Activated T-cell treated with anti-CD3 and anti-CD28 coated beads, Interleukin-2, amount 50 U/mL, for 48 hours (primary cell): ENCODE measurements at places on chromosomes 1 and 21.

DNA sequence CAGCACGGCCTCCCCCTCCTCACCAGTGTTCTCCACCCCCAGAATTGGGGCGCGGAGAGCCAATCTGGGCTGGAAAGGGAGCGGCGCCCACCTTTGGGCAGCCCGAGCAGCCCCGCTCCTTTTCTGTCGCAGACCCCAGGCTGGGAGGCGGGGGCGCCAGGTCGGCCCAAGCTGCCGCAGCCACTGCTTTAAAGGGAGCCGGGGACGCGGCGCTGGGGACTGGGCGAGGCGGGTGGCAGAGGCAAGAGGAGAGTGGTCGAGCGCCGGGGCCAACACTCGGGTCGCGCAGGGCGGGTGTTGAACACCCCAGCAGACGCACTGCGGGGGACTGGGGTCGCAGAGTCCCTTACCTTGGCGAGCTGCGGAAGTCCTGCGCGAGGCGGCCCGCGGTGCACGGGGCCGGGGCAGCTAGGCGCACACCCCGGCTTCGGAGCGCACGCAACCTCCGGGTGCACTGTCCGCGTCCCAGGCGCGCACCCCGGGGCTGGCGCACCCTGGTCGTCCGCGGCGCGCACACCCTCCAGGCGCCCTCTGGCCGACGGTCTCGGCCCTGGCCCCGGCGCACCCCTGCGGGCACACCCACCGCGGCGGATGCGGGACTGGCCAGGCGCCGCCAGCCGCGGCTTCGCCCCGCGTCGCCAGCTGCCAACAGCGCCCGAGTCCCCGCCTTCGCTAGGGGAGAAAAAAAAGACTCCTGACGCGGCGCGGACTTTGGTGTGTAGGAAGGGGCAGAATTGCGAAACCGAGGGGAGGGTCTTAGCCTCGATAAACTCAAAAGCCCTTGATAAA, at the start of gene KANK4:
TSS of gene KANK4 (minus strand) at position 679 of the 789 bp plus-strand sequence. CDS start 37,870 bp downstream, outside the sequence.
- no peak for DNase-seq

GRCh38 chr1:226598455-226598849, 49.9 kb downstream of the STUM start:
- DNase-seq: no peak

GRCh38 chr1:197356723-197357533, 88.9 kb downstream of the CRB1 start:
- DNase-seq: peak; percentile 23

- no peak for DNase-seq
Observed at GRCh38 chr21:34930971-34931370, 118.1 kb downstream of the RUNX1 start.

- peak; percentile 36 for DNase-seq
Observed at GRCh38 chr21:36854391-36854790, 112.1 kb downstream of the HLCS start.

DNA sequence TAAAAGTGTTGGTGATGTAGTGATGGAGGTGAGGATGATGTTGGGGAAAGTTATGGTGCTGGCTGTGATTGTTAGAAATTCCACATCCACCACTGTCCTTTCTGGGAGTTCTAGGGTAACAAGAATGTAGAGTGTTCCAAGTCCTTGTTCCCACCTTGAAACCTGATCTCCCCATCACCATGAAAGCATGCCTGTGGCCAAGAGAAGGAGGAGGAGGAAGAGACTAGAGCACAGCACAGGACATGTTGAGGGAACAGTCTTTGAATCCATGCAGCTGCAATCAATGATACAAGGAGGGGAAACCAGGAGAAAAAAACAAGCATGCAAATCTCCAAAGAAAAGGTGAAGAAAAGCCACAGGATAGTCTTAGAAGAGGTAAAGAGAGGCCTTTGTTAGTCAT, 45.9 kb upstream of the ARTN start:
- DNase-seq: no peak

GRCh38 chr1:3155926-3156220, 86.9 kb downstream of the PRDM16 start:
- no peak for DNase-seq

DNA sequence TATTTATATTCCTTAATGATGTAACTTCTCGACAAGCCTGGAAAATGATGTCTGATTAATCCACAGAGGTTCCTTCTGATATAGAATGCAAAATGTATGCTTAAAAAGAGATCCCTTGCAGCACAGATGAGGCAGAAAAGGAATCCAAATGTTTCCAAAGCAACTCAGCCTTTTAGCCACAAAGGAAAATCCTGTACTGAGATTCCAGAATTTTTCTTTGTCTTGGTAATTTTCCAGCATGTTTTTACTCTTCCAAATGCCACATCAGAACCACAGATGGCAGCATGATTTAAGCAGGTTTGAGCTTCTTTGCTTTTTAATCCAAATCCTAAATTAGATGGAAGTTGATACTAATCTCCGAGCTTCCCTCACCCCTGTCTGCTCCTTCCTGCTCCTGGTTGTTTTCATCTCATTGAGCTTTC, 176.4 kb upstream of the PALMD start:
- DNase-seq: no peak

- peak; percentile 46 for DNase-seq
Observed at GRCh38 chr1:67347688-67348472, 40.2 kb downstream of the IL12RB2 start.

- DNase-seq: no peak
Observed at GRCh38 chr1:41840592-41841246, 78.0 kb downstream of the HIVEP3 start.

DNA sequence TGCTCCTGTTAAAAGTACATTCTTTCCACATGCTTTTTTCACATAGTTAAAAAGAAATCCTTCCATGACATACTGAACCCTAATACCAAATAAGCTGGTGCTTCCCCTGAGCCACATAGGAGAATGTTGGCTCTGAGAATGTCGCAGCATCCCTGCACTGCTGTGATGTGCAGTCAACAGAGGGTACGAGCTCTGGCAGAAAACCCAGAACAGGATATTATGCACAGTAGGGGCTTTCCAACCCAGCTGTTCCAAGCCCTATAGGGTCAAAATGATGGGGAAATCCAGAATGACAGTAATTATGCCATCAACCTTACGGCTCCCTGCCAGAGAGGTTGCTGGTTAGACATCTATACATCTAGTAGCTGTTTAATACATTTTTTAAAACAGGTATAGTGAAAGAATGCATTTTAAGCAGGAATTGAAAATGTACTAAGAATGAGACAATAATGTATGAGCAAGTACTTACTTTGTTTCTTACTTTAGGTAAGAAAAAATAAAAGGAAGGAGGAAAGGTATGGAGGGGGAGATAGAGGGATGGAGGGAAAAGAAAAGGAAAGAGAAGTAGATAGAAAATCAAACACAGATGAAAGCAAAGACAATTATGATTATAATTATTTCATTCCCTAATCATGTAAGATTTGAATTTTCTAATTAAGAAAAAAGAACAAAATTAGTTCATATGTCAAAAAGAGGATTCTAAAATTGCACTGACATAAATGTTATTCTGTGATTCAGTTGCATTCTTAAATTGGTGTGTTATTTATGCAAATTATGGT, 126.0 kb downstream of the NR5A2 start:
- peak; percentile 51 for DNase-seq

DNA sequence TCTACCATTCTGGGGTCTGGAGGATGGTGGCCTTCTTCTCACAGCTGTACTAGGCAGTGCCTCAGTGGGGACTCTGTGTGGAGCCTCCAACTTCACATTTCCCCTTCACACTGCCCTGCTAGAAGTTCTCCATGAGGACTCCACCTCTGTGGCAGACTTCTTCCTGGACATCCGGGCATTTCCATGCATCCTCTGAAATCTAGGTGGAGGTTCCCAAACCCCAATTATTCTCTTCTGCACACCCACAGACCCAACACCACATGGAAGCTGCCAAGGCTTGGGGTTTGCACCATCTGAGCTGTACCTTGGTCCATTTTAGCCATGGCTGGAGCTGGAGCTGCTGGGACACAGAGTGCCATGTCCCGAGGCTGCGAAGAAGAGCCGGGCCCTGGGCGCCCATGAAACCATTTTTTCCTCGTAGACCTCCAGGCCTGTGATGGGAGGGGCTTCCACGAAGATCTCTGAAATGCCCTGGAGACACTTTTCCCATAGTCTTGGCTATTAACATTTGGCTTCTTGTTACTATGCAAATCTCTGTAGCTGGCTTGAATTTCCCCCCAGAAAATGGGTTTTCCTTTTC, 170.5 kb downstream of the FOXD2 start:
- no peak for DNase-seq

DNA sequence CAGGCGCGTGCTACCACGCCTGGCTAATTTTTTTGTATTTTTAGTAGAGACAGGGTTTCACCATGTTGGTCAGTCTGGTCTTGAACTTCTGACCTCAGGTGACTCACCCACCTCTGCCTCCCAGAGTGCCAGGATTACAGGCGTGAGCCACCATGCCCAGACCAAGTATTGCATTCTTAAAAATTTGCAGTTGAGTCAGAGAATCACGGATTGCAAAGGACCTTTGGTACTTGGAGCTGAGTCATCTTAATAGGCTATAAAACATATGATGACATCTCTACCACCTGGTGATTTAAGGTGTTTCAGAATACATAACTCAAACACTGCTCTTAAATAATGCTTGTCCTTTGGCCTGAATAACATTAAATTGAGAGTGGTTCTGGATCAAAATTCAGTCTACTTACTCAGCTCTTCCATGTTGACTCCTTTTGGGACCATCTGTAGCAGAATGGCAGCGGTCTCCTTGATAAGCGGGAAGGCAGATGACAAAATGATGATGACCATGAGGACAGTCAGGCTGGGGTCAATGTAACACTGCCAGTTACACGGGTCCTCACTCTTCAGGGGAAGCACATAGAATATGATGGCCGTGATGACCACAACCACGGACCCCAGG, 10.4 kb downstream of the SLC30A10 start:
- DNase-seq: no peak

- no peak for DNase-seq
Observed at GRCh38 chr1:178529364-178530036, 16.6 kb downstream of the TEX35 start.

DNA sequence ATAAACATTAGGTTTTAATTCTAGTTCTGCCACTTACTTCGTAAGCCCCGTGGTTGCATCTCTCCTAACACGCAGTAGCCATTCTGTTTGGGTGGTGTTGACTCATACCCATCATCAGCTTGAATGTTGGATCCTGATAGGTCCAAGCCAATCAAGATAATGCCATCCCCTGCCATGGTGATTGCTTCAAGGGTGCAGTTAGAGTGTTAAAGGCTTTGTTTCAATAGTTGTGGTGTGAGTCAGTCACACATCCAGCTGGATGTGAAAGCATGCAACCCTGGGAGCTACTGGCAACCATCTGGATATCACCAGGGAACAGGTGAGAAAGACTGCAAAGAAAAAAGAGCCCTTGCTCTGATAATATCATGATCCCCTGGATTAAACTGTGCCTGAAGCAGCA, 69.1 kb downstream of the OMA1 start:
- DNase-seq: no peak

DNA sequence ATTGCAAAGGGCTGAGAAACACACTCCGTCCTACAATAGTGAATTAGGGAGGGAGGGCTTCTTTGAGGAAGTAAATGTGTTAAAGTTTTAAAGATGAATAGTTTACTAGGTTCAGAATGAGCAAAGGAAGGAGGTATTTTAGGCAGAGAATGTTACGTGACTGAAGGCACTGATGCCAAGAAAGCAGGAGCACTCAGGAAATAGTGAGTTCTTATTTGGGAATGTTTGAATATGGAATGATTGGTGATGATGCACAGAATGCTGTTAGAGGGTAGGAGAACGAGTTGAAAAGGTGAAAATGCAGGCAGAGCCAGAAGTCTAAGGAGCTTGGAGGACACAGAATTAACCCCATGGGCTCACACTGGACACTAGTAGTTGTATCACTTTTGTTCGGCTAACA, 108.0 kb downstream of the NRIP1 start:
- no peak for DNase-seq

DNA sequence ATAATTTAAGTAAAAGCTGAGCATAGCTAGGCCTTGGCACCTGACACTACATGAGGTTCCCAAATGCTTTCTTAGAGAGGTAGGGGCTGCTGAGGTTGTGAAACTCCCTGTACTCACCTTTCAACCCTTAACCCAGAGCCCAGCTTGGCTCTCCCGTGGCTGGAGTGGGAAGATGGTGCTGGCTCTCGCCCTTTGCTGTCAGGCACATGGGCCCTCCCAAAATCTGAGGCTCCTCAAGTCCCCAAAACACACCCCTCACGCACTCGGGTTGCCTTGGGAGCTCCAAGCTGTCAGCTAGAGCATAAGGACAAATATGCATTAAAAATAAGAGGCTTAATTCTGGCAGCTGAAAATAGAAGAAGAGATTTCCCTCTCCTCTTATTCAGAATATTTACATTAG, 46.7 kb upstream of the PLPPR4 start:
- DNase-seq: no peak

- DNase-seq: no peak
Observed at GRCh38 chr1:151511636-151512215, 539 bp downstream of the CGN start.

DNA sequence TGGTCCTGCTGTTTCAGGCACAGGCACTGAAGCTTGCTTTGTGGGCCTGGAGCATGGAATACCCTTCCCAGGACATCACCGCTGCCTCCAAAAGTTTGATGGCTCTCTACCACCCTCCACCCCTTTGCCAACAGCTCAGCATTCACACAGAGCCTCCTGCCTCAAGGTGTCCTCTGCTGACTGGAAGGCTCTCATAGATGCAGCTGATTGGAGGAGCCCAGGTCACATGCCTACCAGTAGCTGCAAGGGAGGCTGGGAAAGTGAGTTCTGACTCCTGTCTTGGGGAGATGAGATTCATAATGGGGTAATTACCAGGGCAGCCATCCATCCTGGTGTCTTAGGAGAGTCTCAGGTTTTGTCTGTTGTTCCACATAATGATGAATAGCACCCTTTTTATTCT, 124.8 kb upstream of the GRIK3 start:
- DNase-seq: no peak

DNA sequence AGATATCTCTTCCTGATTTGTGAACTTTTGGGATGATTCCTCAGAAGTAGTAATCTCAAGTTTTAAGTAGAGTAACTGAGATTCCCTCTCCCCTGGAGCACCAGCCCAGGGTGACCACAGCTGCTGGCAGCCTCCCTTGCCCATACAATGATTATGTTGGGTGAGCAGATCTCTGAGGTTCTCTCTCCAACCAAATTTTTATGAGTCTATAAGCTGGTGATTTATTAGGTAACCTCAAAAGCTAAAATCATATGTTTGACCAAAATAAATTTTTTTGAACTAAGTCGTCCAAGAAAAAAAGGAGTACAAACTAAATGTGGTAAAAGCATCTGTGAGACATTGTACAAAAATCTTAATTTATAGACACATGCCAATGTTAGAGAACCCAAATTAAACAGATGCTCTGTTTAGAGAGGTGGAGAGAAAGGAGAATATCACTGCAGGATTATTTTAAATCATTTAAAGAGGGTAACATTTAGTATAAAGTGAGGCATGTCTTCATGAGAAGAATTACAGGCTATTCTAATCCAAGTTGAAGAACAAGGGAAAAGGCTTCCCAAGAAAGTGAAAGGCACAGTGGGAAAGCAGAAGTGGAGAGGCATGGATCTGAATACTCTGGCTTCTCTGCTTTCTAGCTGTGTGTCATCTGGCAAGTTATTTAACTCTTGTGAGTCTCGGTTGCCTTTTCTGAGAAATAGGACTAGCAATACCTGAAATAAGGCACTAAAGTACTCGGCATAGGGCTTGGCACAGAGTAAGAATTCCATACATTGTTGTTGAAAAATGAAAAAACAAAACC, 2.5 kb downstream of the AKNAD1 start:
- no peak for DNase-seq

GRCh38 chr1:155012776-155013602, 10.4 kb downstream of the ZBTB7B start:
- no peak for DNase-seq

GRCh38 chr21:35254765-35255138, 205.7 kb upstream of the RUNX1 start:
- DNase-seq: no peak

- DNase-seq: no peak
Observed at GRCh38 chr21:35099310-35099709, 50.2 kb upstream of the RUNX1 start.
